ENCODE measurements at places on chromosomes 3 and 15.
A peak's percentile ranks its signal among the peaks of the same experiment; 100 is the strongest.

GRCh38 chr3:143334231-143334630 is 214.7 kb downstream of the CHST2 start:
- DNase-seq = no peak

- no peak for DNase-seq
These were observed 79.9 kb upstream of the FAM98B start for GRCh38 chr15:38374029-38374428.

GRCh38 chr3:36457667-36458066 is 77.4 kb downstream of the STAC start:
- DNase-seq = no peak

GRCh38 chr15:33304924-33305323 is 5.8 kb upstream of the RYR3 start:
- no peak for DNase-seq

GRCh38 chr3:13338231-13338630 is 81.9 kb downstream of the NUP210 start:
- no peak for DNase-seq

DNA sequence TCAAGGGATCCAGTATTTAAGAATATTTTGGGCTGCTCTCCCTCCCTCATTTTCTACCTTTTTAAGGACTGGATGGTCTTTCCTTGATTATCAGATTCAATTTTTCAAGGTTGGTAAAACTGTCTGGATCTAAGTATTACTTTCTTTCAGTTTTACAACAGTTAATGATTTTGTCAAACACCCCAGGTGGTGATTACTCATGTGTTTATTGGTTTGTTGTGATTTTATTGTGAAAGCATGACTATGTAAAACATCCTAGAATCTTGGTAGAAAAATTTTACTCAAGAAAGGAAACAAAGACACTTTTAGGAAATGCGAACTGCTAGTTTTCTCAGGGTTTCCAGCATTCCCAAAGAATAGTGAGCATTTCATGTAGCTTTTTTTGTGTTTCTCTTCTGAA is 7.3 kb downstream of the GTF2E1 start:
- no peak for DNase-seq

- peak; percentile 86 for DNase-seq
These were observed 676 bp downstream of the QRICH1 start for GRCh38 chr3:49092938-49093852.

DNA sequence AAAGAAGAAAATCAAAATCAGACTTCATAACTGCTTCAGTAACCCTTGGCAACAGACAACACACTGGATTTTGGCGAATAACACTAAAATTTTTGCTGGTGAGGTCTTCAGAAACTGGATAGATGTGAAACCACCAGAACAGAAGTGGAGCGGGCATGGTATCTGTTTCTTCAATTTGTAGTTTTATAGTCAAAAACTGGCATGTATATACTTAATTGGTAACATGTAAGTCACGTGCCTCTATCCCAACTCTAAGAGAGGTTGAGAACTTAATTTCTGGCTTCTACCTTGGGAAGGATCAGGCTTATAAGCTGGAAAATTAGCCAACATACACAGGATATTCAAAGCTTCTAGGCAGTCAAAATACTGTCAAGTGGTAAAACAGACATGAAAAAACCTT is 172.6 kb upstream of the CHL1 start:
- no peak for DNase-seq

DNA sequence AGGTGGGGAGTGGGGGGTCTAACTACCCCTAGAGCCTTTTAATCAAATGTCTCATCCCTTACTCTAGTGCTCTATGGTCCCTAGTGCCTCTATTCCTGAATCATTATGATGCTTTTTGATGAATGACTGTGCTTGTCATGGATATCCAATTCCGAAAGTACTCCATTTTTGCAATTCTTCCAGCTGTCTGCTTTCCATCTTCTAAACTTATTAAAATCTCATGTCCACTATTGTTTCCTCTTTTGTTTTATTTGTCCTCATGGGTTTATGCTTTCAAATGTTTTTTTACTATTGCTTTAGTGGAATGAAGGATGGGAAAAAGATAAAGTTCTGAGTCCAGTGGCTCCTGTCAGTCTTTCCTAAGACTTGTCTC is 77.2 kb upstream of the KCNMB2 start:
- DNase-seq = no peak

DNA sequence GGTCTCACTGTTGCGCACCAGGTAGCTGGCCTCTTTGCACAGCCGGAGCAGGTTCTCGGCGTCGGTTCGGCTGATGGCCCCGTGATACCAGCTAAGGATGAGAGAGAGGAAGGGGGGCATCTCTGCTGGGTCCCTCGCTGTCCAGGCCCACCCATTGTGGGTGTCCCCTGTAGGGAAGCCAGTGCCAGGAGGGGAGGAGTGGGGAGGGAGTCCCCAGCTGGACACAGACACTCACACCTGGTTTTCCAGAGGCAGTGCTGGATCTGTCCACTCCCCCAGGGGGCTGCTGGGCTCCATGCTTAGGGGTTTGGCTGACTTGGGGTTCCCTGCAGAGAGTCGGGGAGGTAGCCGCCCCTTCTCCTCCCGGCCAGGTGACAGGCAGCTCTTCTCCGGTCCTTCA is 15.9 kb downstream of the SHF start:
- DNase-seq = no peak

- no peak for DNase-seq
These were observed 32.8 kb upstream of the TIMP4 start for GRCh38 chr3:12191559-12191958.

- no peak for DNase-seq
These were observed 9.8 kb downstream of the CLCN2 start for GRCh38 chr3:184351511-184352148.

GRCh38 chr3:17489139-17489538 is 253.3 kb downstream of the TBC1D5 start:
- DNase-seq = no peak

DNA sequence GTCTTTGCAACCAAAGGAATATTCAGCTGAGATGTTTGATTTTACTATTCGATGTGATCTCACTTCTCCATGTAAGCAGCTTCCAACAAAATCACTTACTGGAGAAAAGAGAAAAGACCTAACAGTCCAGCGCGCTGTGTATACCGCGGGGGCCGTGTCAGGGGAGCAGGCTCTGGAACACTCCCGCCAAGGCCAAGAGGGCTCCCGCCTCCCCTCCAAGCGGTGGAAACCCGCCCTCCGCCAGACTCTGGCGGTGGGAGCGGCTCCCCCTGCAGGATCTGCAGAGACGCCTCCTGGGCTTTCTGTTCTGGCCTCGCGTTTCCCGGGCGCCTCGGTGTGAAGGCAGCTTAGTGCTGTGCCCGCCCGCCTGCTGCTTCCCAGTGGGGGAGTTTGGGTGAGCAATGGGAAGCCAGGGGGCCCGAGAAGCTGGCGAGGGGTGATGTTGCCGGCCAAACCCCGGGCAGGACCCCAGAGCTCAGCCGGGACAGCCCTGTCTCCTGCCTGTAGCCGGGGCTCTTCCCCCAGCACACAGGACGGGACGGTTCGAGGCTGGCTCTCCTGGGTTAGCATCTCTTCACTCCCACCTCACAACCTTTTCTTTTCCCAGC is 36.3 kb downstream of the CHST14 start:
- peak; percentile 92 for DNase-seq

- no peak for DNase-seq
These were observed 10.6 kb upstream of the FSTL1 start for GRCh38 chr3:120461416-120461815.

DNA sequence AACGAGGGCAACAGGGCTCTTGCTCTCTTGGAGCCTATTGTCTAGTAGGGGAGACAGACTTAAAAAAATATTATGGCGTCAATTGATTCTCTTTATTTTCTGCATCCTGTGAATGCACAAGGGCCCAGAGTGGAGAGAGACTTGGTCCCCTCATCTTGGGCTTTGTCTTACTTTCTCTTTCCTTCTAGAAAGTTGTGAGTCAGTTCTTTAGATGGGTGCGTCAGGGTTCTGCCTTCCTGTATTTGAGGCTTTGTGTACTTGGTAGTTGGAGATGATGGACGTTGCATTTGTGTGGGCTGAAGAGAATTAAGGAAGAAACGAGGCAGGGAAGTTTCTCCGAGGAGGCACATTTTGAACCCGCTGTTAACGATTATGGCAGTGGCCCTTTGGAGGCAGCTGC is 52.9 kb downstream of the CACNA1D start:
- DNase-seq = no peak

- no peak for DNase-seq
These were observed 262.4 kb downstream of the NLGN1 start for GRCh38 chr3:173659972-173660371.

- DNase-seq = no peak
These were observed 21.9 kb downstream of the FEM1B start for GRCh38 chr15:68299436-68299835.

- DNase-seq = no peak
These were observed 514.3 kb upstream of the PPP2R3A start for GRCh38 chr3:135451037-135451785.

GRCh38 chr3:38154625-38155255 is 10.6 kb upstream of the OXSR1 start:
- peak; percentile 24 for DNase-seq

- no peak for DNase-seq
These were observed 602.1 kb downstream of the VGLL3 start for GRCh38 chr3:86388820-86389219.

DNA sequence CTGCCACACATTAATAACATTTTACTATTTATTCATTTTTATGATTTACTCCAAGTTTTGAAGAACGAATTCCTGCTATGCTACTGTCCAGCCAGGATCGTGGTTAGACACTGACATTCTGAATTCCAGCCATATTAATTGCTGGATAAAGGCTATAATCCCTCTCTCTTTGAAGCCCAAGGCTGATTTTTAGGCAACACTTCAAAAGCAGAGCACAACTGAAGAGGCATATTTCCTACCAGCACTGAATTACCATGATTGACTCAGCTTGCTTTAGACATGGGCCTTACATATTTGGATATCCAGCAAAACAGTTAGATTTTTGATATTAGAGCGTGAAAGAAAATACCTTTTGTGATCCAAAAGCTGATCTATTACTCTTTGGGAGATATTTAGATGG is 205.0 kb downstream of the ZIC1 start:
- DNase-seq = no peak

DNA sequence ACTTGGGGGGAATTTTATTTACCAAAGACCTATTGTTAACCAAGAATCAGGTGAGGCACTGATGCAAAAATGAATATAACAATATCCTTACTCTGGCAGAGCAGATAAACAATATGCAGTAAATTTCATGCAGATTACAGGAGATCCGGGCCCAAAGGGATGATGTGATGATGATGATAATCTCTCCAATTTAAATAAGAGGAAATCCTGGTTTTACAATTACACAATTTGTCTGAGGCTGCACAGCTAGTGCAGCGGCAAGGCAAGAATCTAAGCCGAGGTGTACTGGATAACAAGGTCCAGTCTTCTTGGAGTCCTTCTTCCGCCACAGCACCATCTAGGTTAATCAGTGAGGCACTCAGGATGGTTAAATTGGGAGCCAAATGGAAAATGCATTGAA is 2.4 kb upstream of the MESD start:
- DNase-seq = no peak

GRCh38 chr3:115855911-115856310 is 232.6 kb downstream of the GAP43 start:
- DNase-seq = no peak

DNA sequence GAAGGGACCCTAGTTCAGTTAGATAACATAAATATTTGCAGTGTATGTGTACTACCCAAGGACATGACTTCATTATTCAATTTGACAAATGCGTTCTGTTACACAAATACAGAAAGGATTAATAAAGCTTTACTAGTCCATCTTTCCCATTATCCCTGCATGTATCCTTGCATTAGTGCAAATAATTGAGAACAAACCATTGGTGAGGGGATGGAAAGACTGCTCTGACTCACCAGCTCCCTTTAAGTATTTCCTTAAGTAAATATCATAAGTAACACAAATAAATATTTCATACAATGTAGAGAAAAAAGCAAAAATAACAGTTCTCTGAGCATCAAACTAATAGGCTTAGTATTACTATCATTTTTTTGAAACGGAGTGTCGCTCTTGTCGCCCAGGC is 1.9 kb upstream of the GPD1L start:
- DNase-seq = no peak

DNA sequence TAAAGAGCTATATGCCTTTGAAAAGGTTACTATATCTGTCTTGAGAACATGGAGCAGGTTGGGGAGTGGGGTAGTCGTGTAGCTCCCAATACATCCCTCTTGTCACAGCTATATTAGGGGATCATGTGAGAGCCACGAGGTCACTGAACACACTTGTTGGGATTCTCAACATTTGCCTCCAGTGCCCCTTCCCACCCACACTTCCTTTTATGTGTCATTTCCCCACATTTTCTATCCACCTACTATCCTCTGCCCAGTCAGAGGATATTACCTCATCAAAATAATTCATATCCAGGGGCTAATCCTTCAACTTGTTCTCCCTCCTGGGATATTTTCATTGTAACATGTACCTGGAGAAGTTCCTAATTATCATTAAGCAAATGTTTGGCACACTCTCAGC is 85.0 kb downstream of the CYP19A1 start:
- DNase-seq = no peak

DNA sequence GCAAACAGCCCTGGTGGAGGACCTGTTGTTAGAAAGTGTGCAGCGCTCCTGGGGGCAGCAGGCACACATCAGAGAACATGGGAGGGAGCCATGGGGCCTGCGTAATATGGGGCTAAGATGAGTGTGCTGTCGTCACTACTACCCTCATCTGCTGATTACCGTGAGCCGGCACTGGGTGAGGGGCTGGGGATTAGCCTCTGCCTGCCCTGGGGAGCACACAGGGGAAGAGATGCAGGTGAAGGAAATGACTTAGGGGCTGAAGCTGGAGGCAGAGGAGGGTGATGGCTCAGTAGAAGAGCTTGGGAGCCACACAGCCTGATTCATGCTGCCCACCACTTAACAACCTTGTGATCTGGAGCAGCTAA is 33.6 kb upstream of the LINGO1 start:
- DNase-seq = no peak

- DNase-seq = no peak
These were observed 44.2 kb upstream of the RNU6-1 start for GRCh38 chr15:67884009-67884408.

GRCh38 chr15:94366781-94367180 is 135.4 kb downstream of the MCTP2 start:
- DNase-seq = no peak

DNA sequence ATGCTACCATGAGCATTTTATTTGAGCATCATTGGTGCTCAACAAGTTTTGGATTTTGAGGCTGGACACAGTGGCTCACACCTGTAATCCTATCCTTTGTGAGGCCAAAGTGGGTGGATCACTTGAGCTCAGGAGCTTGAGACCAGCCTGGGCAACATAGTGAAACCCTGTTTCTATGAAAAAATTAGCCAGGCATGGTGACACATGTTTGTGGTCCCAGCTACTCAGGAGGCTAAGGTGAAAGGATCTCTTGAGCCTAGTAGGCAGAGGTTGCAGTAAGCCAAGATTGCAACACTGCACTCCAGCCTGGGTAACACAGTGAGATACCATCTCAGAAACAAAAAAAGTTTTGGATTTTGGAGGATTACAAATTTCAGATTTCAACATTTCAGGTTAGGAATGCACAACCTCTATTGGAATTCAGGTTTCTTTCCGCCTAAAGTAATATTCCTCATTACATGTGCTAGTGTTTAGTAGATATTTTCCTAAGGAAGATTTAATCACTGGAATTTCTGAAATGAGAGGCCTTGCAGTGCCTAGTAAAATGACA is 27.6 kb downstream of the CNOT10 start:
- DNase-seq = no peak

GRCh38 chr15:86203462-86203861 is 123.8 kb downstream of the AGBL1 start:
- DNase-seq = no peak
